ENCODE measurements at places on chromosomes 12 and 14.

GRCh38 chr12:26461776-26462175 lies 266.4 kb downstream of the SSPN start:
- DNase-seq, result no peak

- no peak for DNase-seq
Measured at GRCh38 chr12:6765634-6766581, at the start of gene PTMS. TSS of gene PTMS (plus strand) at chr12:6766363. CDS start at chr12:6766706, 343 bp downstream.

- peak; percentile 37 for DNase-seq
Measured at GRCh38 chr14:35122696-35123387, 490 bp downstream of the PRORP start.

DNA sequence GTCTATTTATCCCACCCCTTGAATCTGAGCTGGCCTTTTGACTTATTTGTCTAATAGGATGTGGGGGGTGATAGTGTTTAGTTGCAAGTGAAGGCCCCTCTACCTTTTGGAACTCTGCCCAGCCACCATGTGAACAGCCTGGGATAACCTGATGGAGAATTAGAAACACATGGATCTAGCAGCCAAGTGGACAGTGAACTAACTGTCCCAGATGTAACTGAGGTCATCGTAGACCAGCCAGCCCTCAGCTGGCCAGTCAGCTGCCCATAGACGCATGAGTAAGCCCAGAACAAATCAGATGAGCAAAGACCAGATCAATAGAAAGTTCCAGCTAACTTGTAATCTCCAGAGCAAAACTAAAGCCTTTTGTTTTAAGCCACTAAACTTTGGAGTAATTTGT lies 19.0 kb downstream of the KLRB1 start:
- DNase-seq, result no peak

DNA sequence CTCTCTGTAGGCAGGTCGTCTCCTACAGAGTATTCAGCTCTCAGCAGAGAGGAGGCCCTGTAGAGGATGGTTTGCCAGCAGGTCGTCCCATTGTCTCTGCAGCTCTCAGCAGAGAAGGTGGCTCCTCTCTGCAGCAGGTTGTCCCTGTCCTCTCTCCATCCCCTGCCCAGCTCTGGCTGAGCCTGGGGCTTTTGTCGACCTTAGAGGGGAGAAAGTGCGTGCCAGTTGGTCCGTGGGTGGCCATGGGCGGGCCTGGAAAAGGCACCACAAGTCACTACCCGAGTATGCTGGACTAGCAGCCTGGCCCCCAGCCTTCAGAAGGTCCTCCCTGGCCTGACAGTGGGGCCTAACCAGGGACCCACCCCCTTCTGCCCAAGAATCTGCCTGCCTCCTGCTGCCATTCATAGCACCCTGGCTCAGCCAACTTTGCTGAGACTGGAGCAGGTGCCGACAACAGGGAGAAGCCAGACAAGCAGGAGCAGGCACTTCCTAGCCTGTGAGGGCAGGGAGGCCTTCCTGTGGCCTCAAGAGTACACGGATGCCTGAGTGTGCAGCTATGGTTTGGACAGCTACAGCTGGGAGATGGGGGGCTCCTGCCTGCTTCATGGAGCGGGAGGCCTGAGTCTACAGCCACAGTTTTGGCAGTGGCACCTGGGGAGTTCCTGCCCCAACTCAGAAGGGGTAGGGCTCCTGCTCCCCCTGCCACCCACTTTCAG lies 59.7 kb upstream of the KCNH3 start:
- DNase-seq, result no peak

- DNase-seq, result no peak
Measured at GRCh38 chr12:13203034-13203922, 6.8 kb downstream of the EMP1 start.

DNA sequence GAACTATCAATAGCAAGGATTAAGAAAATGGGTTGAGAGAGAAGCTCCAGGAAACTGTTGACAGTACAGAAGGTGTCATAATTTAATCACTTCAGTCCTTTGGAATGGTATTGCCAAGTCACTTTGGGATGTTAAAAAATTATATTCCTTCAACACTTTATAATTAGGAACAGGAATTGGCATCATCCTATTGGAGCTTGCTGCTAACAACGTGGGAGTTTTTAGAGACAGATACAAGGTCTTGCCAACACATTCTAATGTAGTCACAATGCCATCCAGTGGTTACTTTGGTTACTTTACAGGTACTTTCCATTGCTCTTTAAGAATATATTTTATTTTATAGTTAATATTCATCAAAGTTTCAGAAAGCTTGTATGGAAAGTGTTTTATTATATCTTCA lies 310.1 kb downstream of the SYT1 start:
- DNase-seq, result no peak

DNA sequence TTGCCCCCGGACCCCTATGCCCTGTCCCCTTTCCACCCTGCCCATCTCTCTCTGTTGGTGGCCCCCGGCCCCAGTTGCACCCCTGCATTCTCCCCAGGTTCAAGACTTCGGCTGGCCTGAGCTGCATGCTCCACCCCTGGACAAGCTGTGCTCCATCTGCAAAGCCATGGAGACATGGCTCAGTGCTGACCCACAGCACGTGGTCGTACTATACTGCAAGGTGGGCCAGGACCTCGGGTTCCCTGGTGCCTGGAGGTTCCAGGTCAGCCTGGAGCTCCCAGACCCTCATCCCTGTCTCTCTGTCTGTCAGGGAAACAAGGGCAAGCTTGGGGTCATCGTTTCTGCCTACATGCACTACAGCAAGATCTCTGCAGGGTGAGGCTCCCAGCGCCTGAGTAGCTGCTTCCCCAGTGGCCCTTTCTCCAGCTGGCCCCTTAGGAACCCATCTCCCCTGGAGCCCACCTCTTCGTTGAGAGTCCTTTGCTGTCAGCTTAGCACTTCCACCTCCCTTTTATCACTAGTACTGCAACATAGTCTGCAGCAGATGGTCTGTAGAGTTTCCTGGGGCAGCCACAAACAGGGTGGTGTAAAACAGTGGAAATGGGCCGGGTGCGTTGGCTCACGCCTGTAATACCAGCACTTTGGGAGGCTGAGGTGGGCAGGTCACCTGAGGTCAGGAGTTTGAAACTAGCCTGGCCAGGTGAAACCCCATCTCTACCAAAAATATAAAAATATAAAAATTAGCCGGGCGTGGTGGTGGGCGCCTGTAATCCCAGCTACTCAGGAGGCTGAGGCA lies 5.8 kb downstream of the TNS2 start:
- DNase-seq, result no peak

DNA sequence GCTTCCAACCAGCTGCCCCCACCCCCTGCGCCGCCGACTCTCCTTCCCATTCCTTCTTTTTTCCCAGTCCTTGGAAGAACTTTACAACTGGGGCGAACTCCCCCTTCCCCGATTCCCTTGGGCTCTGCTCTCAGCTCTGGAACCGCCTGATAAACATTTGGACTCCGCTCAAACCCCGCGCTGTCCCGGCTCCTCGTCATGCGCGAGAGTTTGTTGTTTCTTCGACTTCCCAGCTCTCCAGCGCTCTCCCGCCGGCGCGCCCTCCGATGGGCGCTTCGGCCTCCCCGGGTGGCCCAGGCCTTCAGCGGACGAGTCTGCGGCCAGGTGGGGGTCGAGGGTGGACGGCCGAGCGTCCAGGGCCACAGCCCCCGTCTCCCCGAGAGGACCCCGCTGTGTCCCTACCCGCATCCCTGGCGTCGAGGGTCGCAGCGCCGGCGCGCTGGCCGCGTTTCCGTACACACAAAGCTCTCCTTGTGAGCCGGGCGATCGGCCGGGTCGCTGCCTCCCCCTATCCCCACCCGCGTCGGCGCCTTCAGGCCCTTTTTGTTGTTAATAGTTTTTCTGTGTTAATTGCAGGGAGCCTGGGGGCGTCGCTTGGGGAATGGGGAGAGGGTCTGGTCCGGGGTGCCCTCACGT lies 847 bp downstream of the MMP14 start:
- no peak for DNase-seq

GRCh38 chr14:96252323-96252998 lies 3.5 kb upstream of the BDKRB1 start:
- no peak for DNase-seq

DNA sequence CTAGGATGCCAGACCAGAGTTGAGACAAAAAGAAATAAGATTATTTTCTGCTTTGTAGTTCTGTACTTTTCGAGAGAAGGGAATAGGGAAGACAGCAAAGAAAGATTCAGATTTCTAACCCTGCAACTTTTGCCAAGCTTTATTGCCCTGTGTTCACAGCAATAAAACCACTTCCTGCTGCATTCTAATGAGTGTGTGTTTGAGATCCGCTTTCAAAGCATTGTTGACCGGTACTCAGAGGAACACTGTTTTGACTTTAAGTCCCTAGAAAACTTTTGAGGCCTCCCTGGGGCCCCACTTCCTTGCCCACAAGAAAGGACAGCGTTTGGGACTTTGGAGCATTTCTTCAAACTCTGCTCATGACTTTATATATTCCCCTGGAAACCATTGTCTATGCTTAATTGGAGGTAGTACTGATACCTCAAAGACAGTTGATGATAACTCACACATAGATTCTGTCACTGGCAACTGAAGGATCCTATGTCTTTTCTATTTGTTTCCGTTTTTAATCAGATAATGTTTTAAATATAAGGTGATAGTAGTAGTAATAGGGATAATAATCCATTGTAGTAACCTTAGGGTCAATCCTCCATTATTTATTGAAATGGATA lies 1.3 kb downstream of the RNASE6 start:
- DNase-seq, result no peak

GRCh38 chr12:60630796-60631195 lies 1035.0 kb downstream of the SLC16A7 start:
- DNase-seq, result no peak

DNA sequence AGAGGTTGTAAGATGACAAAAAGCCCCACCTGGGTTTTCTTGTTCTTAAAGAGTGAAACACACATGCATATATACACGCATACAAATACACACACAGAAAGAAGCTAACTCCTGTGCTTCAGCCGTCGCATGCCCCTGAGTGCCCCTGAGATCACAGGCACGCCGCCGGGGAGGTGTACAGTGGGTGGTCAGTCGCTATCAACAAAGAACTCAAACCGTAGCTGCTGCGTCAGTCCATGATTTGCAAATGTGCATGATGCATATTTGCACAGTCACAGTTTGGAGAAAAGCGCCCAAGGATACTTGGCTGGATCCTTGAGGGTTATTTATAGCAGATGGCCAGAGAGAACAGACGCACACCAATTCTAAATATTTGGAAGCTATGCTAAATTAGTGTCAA lies 206.9 kb downstream of the TMEM132D start:
- no peak for DNase-seq

DNA sequence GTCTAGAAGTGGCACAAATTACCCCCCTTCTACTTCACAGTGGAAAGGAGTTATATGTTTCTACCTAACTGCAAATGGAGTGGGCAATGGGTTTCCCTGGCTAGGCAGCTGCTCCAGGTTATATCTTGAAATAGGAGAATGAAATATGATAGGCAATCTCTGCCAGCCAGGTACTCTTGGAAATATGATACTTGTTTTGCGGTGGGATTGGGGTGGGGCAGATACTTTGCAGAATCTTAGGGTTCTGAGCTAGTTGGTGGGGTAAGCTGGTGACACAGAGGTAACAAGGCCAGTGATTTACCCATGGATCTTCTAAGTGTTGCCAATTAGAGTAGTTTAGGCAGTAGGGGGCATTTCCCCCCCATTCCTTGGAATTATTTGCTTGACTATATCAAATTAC lies 140.1 kb downstream of the ATP23 start:
- DNase-seq, result no peak

DNA sequence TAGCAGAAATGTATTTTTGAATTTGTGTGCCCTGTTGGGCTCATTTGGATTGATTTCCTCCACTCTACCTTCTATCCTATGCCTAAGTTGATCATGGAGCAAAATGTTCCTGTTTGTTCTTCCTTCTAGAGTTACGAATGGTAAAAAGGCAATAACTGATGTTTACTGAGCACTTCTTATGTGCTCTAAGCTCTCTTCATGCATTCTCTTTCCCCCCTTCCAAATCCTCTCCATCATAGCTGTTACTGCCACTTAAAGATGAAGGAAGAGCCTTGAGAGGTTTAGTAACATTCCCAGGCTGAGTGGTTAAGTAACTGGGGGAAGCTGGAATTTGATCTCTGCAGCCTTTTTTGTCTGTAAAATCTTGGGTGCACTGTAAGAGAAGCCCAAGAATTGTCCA lies 60.1 kb downstream of the CHST11 start:
- DNase-seq, result no peak

DNA sequence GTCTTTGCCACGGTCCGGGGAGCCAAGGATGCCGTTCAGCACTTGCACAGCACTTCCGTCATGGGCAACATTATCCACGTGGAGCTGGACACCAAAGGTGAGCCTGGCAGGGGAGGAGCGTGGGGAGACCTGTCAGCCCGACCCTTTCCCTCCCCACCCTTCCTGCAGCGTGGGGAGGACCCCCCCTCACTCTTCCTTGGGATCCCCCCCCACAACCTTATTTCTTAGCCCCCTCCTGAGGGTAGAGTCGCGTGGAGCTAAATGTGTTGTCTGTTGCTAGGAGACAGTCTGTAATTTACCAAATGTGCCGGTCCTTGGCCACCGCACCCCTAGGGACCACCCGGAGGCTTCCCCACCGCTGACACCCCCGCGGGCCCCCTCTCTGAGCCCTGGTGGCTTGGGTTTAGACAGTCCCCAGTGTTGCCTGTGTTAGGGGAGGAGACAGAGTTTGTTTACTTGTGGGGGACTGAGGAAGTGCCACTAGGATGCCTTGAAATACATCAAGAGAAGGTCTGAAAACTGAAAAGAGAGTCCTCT lies 2.3 kb downstream of the SETD1B start:
- DNase-seq, result peak; percentile 4

- DNase-seq, result no peak
Measured at GRCh38 chr12:40099423-40099853, 6.4 kb downstream of the SLC2A13 start.

DNA sequence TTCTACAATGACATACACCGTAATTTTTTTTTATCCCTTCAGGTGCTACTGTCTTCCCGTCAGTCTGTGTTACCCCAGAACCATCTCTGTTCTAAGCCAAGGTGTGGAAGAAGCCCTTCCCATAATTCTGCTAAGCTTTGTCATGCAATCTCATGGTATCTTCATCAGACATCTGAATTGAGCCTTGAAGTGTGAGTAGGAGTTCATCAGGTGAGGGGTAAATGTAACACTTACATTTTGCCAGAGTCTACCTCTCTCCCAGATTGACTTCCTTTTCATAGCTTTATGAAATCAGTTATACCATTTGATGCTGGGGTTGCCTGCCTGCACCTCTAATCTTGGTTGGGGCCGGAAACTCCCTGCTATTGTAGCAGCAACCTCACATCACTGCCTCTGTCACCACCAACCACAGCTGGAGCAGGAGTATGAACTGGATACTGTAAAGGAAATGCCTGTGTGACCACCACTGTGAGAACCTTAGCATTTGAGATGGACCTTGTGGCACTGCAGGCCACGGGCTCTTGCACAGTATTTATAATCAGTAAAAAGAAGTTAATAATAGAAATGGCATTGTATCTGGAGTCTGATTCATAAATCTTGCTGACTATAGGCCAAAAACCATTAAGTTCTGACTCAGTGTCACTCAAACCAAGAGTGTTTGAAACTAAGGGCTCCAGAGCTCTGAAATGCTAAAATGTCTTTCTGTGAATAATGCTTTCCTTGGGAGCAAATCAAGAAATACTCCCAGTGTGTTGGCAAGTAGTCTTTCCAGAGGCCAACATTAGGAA lies 58.7 kb upstream of the STK38L start:
- no peak for DNase-seq
